ENCODE measurements at places on chromosomes 2 and 18.

- DNase-seq, result no peak
These were observed 16.3 kb downstream of the WDPCP start for GRCh38 chr2:63572001-63572400.

- DNase-seq, result no peak
These were observed 92.2 kb upstream of the PID1 start for GRCh38 chr2:229363185-229363814.

DNA sequence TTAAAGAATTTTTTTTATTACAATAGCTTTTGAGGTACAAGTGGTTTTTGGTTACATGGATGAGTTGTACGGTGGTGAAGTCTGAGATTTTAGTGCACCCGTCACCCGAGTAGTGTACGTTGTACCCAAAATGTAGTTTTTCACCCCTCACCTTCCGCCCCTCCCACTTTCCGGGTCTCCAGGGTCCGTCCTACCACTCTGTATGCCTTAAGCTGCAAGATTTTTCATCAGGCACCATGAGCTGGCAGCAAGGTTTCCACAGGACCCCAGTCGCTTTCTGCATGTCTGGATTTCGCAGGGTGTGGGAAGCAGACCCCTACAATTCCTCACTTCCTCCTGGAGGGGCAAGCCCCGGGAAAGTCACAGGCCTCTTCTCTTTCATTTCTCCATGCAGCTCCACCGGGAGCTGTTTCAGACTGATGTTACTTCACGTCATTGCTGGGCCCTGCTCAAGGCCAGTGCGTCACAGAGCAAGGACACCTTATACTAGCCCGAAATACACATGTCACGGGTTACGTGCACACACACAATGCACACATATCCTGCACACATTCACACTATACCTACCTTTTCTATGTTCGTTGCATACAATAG lies 179.1 kb downstream of the ZFP36L2 start:
- no peak for DNase-seq

- DNase-seq, result no peak
These were observed 22.5 kb downstream of the LPIN1 start for GRCh38 chr2:11768946-11769345.

- no peak for DNase-seq
These were observed 8.4 kb downstream of the PHLPP1 start for GRCh38 chr18:62723666-62724281.

DNA sequence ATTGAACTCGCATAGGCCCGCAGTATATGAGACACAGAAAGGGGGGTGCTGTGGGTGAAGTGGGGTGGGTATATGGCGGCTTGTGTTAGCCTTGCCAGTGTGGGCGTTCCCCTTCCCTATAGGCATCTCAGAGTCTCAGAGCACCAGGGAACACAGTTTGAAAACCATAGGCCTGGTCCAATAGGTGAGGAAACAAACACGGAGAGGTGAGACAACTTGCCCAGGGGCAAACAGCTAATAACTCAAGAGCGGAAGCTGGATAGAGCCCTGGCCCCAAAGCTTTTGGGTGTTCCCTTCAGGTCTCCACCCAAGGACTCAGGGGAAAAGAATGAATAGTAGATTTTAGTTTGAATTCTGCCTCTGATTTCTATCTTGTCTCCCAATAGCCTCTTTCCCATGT lies 7.9 kb downstream of the LIPG start:
- DNase-seq, result no peak

DNA sequence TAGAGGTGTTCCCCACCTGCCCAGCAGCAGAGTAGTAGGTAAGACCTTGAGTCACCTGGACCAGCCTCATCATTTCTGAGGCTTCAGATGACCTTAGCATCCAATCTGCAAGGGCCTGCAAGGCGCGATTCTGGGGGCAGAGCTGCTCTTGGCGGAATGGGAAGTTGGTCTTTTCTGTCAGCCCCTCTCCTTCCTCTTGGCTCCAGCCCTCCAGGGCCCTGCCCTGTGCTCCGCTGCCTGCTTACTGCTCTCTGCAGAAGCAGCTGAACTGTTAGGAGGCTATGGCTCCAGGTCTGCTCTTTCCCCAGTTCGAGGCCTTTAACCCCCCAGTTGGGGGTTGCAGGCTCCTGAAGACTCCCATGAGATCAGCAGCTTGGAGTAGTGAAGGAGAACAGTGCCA lies 96.1 kb upstream of the MCFD2 start:
- no peak for DNase-seq

DNA sequence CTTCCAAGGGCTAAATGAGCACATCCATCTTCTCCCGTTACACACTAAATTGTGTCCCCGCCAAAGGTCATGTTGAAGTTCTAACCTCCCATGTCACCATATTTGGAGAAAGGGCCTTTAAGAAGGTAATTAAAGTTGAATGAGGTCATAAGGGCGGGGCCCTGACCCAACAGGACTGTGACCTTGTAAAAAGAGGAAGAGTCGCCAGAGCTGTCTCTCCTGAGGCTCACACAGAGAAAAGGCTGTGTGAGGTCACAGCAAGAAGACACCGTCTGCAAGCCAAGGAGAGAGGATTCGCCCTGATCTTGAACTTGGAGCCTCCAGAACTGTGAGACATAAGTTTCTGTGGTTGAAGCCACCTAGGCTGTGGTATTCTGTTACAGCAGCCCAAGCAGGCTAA lies 24.1 kb downstream of the TRABD2A start:
- no peak for DNase-seq
